ENCODE measurements at places on chromosomes 7 and 10. TPM values are rescaled to one million over a fixed set of nuclear protein-coding genes. Genes with fewer than 3 reads are reported as not detected.
A peak's percentile ranks its signal among the peaks of the same experiment; 100 is the strongest.

GRCh38 chr7:133839121-133839520 lies 288.0 kb upstream of the LRGUK start:
- no peaks in the 10 kb centered on the region for H3K27me3 ChIP-seq
- DNase-seq: no peak
- peaks cover 7% of the 10 kb centered on the region for H3K4me1 ChIP-seq
- no peak overlapping the region for H3K4me3 ChIP-seq
- H3K27ac ChIP-seq: no peak overlapping the region

DNA sequence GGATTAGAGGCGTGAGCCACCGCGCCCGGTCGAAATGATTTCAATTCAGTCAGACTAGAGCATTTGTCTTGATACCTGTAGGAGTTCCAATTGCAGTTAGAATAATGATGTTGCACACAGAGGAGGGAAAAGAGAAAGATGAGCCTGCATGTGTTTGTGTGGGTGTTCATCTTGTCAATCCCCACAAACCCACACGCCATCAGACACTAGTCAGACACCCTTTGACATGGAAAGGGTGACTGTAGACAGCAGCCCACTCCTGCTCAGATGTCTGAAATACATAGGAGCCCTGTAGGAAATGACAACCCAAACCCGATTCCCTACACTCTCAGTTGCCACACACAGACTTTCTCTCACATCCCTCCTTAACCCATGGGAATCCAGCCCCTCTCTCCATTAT lies 92.0 kb downstream of the ABLIM1 start:
- no peaks in the 10 kb centered on the region for H3K36me3 ChIP-seq
- no peaks in the 10 kb centered on the region for H3K27me3 ChIP-seq
- H3K4me3 ChIP-seq: no peak overlapping the region
- no peak overlapping the region for H3K27ac ChIP-seq
- no peak for DNase-seq
- H3K4me1 ChIP-seq: peaks cover 12% of the 10 kb centered on the region

DNA sequence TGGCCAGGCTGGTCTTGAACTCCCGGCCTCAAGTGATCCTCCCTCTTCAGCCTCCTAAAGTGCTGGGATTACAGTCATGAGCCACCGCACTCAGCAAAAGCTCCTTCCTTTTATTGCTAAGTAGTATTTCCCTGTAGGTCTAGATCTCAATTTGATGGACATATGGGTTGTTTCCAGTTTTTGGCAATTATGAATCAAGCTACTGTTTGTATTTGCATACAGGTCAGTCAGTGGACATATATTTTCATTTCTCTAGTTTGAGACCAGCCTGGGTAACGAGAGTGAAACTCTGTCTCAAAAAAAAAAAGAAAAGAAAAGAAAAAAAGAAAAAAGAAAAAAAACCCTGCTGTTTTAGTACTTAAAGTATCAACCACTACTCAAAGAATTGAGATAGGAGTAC lies 6.4 kb upstream of the PRKRIP1 start:
- no peak overlapping the region for H3K4me3 ChIP-seq
- H3K4me1 ChIP-seq: no peaks in the 10 kb centered on the region
- 0 out of 2 replicates have a peak, but pooled peaks cover 9% of the 10 kb centered on the region for H3K36me3 ChIP-seq
- H3K27ac ChIP-seq: no peak overlapping the region
- no peak for DNase-seq
- no peaks in the 10 kb centered on the region for H3K27me3 ChIP-seq

DNA sequence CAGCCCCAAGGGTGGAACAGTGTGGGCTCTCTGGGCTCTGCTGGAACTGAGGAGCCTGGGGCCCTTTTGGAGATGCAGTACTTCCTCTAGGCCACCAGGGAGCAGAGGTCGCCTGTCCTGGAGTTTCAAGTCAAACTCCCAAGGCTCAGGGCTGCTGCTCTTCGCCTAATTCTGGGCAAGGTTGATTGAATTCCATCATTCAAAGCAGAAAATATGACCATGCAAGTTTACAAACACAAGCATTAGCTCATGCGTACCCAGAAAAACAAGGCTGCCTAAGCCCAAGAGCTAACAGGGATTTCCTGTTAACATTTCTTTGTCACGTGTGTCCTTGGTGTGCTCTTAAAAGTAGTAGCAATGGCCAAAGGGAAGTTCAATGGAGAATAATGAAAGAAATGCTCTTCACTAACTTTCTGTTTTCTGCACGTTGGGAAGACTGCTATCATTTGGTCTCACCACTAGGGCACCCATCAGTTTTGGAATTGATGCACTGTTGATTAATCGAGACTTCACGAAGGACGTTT lies 20.1 kb downstream of the LDB3 start:
- peaks cover 27% of the 10 kb centered on the region for H3K4me1 ChIP-seq
- H3K27me3 ChIP-seq: peaks cover 10% of the 10 kb centered on the region
- H3K27ac ChIP-seq: peak overlapping the region; percentile 27
- peak; percentile 56 for DNase-seq
- H3K36me3 ChIP-seq: no peaks in the 10 kb centered on the region

- peak overlapping the region; percentile 70 for H3K27ac ChIP-seq
- H3K36me3 ChIP-seq: no peaks in the 10 kb centered on the region
- peak; percentile 69 for DNase-seq
- H3K4me3 ChIP-seq: peak overlapping the region; percentile 7
- H3K27me3 ChIP-seq: no peaks in the 10 kb centered on the region
Observed at GRCh38 chr7:16811551-16811950, 6.8 kb upstream of the AGR2 start.

GRCh38 chr7:100886142-100886935 lies 3.2 kb downstream of the UFSP1 start:
- DNase-seq: no peak
- H3K36me3 ChIP-seq: peaks cover 58% of the 10 kb centered on the region
- no peak overlapping the region for H3K27ac ChIP-seq
- H3K4me1 ChIP-seq: peaks cover 28% of the 10 kb centered on the region

DNA sequence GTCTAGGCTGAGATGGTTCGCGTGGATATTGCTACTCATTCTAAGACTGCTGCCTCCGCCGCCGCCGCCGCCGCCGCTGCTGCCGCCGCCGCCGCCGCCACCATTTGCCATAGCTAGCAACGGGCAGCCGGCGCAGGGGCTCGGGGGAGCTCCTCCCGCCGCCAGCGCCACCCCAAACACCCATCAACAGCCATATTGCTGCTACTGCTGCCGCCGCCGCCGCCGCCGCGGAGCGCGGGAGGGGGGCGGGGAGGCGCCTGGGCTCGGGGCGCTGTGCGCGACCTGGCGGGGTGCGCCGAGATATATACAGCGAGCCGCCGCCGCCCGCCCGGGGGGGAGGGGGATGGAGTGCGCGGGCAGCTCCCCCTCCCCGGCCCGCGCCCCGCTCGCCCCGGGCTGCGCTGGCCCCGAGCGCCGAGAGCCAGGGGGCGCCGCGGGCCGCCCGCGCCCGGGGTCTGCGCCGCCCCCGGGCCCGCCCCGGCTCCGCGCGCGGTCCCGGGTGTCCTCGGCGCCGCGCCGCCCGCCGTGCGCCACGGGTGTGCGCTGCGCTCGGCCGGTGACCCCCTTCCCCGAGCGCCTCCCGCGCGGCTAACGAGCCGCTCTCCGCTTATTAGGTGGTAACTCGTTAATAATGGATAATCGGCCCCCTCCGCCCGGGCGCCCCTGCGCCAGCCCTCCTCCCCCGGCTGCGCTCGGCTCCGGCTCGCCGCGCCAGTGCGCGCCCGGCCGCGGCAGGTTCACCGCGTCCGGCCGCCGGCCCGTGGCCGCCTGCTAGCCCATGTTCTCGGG lies at the start of gene KCNMA1:
KCNMA1 (minus strand) TSS at position 277 of the 789 bp plus-strand sequence.
- peak within 1 kb of the TSS; percentile 79 for H3K27ac ChIP-seq
- peak; percentile 27 for DNase-seq
- H3K4me3 ChIP-seq: peak within 1 kb of the TSS; percentile 98
- H3K27me3 ChIP-seq: no peaks in the 10 kb centered on the region

GRCh38 chr7:149256568-149256967 lies 5.4 kb upstream of the ZNF783 start:
- no peak overlapping the region for H3K4me3 ChIP-seq
- H3K27ac ChIP-seq: peak overlapping the region; percentile 70
- no peak for DNase-seq
- no peaks in the 10 kb centered on the region for H3K27me3 ChIP-seq
- peaks cover 21% of the 10 kb centered on the region for H3K36me3 ChIP-seq
- peaks cover 32% of the 10 kb centered on the region for H3K4me1 ChIP-seq

- H3K4me1 ChIP-seq: no peaks in the 10 kb centered on the region
- H3K27ac ChIP-seq: no peak overlapping the region
- peaks cover 30% of the 10 kb centered on the region for H3K27me3 ChIP-seq
- no peak for DNase-seq
- no peaks in the 10 kb centered on the region for H3K36me3 ChIP-seq
Observed at GRCh38 chr7:55339033-55340000, 25.8 kb upstream of the LANCL2 start.

GRCh38 chr10:66843396-66843795 lies 82.4 kb upstream of the LRRTM3 start:
- no peak overlapping the region for H3K4me3 ChIP-seq
- H3K27ac ChIP-seq: no peak overlapping the region
- H3K27me3 ChIP-seq: peaks cover 6% of the 10 kb centered on the region
- H3K36me3 ChIP-seq: no peaks in the 10 kb centered on the region

DNA sequence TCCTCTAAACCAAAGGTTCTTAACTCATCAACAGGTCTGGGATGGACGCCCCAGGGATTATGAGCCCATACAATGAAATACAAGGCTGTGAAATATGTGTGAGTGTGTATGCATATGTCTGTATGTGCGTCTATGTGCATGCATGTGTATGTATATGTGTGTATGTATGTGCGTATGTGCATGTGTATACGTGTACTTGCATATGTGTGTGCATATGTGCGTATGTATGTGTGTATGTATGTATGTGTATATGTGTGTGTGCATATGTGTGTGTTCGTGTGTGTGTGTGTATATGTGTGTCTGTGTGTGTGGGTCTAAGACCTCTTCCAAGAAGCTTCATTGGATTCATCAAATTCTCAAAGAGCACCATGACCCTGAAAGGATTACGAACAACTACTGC lies 112.3 kb downstream of the SFMBT2 start:
- no peaks in the 10 kb centered on the region for H3K36me3 ChIP-seq
- no peak for DNase-seq
- no peak overlapping the region for H3K4me3 ChIP-seq
- no peak overlapping the region for H3K27ac ChIP-seq

- DNase-seq: peak; percentile 13
- H3K27ac ChIP-seq: peak overlapping the region; percentile 78
- peaks cover 34% of the 10 kb centered on the region for H3K4me1 ChIP-seq
- peaks cover 10% of the 10 kb centered on the region for H3K36me3 ChIP-seq
- H3K4me3 ChIP-seq: peak overlapping the region; percentile 85
Observed at GRCh38 chr7:149625340-149625946, 127.8 kb upstream of the ZNF746 start.

DNA sequence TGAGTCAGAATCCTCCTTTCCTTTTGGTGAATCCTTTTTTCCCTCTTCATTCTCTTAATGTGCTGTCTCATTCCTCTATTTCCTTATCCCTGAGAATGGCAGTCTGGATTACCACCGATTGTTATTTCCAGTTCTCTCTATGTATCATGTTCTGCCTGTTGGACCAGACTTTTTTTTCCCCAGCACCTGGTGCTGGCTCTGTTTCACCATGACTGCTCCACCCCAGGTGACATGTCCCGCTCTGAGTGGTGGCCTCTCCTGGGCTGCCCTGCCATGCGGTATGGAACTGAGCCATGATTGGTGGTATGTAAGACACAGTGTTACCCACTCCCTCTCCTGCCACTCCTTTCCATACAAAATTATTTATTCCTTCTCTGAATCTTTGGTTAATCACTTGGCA lies 399.9 kb downstream of the GATA3 start:
- no peak overlapping the region for H3K27ac ChIP-seq
- no peaks in the 10 kb centered on the region for H3K36me3 ChIP-seq
- no peak overlapping the region for H3K4me3 ChIP-seq

- no peak overlapping the region for H3K27ac ChIP-seq
- H3K4me1 ChIP-seq: peaks cover 7% of the 10 kb centered on the region
- DNase-seq: no peak
- no peak overlapping the region for H3K4me3 ChIP-seq
Observed at GRCh38 chr10:61139592-61139953, 195.6 kb upstream of the RHOBTB1 start.

DNA sequence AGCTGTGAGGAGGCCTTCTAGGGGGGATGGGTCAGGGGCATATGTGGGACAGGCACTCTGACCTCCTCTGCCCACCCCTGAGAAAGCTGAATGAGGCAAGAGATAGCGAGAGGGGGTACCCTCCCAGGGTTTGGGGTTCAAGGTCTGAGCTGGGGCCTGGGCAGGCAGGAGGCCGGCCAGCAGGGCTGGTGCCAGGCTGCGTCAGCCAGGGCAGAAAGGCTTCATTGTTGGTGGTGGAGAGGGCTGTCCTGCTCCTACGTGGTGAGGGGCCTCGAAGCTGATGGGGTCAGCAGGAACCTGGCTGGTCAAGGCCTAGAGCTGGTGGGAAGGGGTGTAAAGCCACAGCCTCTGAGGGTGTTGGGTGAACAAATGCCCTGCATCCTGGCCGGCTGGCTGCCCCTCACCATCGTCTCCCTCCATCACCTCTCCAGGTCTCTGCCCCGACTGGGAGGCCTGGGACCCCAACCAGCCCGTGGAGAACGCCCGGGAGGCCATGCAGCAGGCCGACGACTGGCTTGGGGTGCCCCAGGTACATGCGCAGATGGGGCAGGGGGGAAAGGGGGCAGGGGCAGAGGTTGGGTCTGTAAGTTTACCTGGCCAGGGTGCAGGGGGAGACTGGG lies 6.6 kb downstream of the FLNC start:
- peaks cover 10% of the 10 kb centered on the region for H3K27me3 ChIP-seq
- H3K4me1 ChIP-seq: peaks cover 32% of the 10 kb centered on the region
- DNase-seq: no peak
- peaks cover 19% of the 10 kb centered on the region for H3K36me3 ChIP-seq

GRCh38 chr10:29317027-29317420 lies 28.2 kb downstream of the LYZL1 start:
- H3K27me3 ChIP-seq: peaks cover 18% of the 10 kb centered on the region
- H3K27ac ChIP-seq: no peak overlapping the region
- no peaks in the 10 kb centered on the region for H3K36me3 ChIP-seq
- peaks cover 38% of the 10 kb centered on the region for H3K4me1 ChIP-seq

DNA sequence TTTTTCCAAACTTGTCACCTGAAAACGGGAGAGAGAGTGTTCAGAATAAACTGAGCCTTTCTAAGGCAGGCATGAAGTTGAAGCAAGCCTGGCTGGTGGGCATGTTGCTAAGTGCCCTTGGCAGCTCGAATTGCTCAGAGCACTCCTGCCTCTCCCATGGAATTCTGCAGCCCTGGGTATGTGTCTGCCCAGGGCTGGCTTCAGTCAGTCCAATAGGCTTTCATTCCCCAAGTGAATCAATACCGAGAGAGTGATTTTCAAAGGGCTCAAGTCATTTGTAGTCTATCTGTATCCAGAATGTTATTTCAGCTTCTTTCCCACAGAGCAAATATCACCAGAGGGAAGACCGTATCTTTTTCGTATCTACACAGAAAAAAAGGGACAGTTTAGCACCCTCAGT lies 415.5 kb upstream of the COBL start:
- DNase-seq: no peak
- no peaks in the 10 kb centered on the region for H3K27me3 ChIP-seq
- no peak overlapping the region for H3K4me3 ChIP-seq
- no peaks in the 10 kb centered on the region for H3K36me3 ChIP-seq

C7orf57 gene
- not detected for total RNA-seq

OR2A12 gene
- total RNA-seq: not detected

OR2A42 gene
- total RNA-seq: not detected

DGKI gene
- total RNA-seq: 1.9 TPM

GOLGA7B gene
- not detected for total RNA-seq

OPN4 gene
- total RNA-seq: not detected

TUBAL3 gene
- not detected for total RNA-seq

DMTF1 gene
- 30.2 TPM for total RNA-seq
